NCI-H1930 (cell line): ENCODE measurements at places on chromosomes 7 and 10.
A peak's percentile ranks its signal among the peaks of the same experiment; 100 is the strongest.

- DNase-seq = no peak
These were observed 130.5 kb downstream of the GRK5 start for GRCh38 chr10:119337796-119338432.

GRCh38 chr10:123635745-123636144 is 30.4 kb upstream of the GPR26 start:
- DNase-seq = no peak

DNA sequence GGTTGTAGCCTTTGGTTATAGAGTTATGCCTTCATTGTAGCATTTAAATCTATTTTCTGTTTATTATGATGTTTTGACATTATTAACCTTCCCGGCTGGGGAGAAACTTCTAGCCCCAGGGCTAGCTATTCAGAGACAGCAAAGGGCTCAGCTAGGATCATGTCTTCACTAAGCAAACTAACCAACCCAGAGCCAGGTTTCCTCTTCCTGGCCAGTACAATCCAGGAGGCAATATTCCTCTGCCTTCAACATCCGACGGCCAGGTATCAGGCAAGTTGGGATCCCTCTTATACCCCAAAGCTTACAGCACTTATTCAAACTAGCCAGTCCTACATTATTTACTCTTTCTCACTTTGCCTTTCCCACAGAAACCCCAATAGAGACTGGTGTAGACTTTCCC is 1060.7 kb upstream of the GHITM start:
- no peak for DNase-seq

DNA sequence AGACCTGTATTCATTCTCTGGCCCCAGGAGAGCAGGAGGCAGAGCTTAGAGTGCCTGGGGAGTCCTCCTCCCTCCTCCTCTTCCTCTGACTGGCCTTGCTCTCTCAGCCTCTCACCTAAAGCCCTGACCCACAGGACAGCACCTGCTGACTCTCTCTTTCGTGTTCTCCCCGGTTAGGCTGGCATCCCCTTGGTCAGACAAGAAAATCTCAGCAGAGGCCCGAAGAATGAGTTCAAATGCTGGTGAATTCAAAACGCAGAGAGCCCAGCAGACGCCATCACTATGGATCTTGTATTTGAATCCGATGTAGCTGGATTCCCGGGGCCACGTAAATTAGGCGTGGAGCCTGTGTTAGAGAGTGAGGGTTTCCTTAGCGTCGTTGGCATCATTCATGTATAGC is 255.3 kb downstream of the KLF6 start:
- DNase-seq = no peak

GRCh38 chr7:151173386-151174245 is 6.1 kb upstream of the GBX1 start:
- no peak for DNase-seq

DNA sequence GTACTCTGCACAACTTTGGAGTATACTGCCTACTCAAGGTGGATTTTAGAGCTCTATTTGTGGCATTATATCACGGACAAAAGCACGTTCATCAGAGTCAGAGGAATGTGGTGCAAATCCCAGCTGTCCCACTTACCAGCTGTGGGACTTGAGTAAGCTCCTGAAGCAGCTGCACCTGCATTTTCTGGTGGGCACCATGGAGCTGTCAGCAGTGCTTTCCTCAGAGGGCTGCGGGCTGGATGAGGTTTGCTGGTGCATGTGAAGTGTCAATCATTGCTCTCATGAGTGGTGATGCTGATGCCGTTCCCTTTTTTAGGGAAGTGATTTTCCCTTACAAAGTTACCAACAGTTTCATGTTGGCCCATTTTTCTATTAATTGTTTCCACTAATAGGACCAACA is 53.4 kb downstream of the EGFR start:
- no peak for DNase-seq

GRCh38 chr7:103148131-103148993 is 537 bp downstream of the NAPEPLD start:
- no peak for DNase-seq

DNA sequence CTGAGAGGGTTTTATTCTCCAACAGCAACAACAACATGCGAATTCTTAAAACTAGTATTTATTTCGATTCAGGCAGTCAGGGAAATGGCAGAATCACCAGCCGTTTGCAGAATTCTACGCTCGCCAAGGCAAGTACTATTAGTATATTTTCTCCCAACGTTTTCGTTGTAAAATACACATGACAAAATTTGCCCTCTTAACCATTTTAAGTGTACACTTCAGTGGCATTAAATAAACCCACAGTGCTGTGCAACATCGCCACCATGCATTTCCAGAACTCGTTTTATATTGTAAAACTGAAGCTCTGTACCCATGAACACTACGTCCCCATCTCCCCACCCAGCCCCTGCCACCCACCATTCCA is 10.8 kb downstream of the EN2 start:
- no peak for DNase-seq

DNA sequence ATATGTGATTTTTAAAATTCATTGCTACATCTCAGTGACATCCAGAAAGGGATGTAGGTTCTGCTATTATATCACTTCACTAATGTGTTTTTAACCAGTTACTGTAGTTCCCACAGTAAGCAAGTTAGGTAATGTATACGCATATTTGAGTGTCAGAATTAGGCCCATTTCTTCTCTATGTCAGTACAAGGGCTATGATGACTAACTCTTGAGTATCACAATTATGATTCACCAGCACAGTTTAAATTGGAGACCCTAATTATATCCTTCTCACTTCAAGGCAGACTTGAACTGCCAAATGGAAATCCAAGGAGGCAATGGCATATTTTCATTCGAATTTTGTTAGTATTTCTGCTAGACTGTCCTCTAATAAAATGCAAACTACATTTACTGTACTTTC is 23.6 kb downstream of the BZW2 start:
- DNase-seq = no peak

DNA sequence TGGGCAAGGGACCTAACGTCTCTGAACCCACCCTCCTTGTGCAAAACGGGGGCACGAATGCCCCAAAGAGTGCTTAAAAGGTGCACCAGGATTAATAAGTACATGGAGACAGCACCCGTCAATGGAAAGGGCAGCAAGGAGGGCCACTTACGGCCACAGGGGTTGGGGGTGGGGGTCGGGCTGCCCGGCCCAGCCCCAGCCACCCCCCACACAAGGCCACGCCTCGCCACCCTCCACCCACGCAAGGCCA is 213.4 kb downstream of the MAD1L1 start:
- DNase-seq = no peak

GRCh38 chr10:79111427-79111826 is 42.7 kb downstream of the ZMIZ1 start:
- no peak for DNase-seq

DNA sequence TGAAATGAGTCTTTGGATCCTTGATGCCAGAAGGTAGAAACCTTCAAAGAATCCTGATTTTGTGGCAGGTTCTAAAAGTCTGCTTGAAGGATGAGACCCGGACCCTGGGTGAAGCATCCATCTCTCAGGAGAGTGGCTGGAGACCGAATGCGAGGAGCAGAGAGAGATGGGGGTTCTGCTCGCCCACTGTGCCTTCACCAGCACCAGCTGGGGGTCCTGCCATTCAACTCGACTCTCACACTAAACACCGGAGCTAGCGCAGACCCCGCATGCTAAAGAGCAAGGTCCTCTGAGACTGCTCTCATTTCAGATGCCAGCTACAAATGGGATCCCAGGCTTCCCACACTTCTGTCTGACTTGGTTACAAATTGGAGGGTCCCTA is 218.4 kb downstream of the GLRX3 start:
- no peak for DNase-seq

- no peak for DNase-seq
These were observed 147.9 kb upstream of the PDE1C start for GRCh38 chr7:32218154-32218467.

- DNase-seq = no peak
These were observed 23.6 kb upstream of the ADCYAP1R1 start for GRCh38 chr7:31028417-31028992.

- DNase-seq = no peak
These were observed 52.8 kb downstream of the CPEB3 start for GRCh38 chr10:92238054-92238585.

- DNase-seq = no peak
These were observed 61.8 kb downstream of the EEPD1 start for GRCh38 chr7:36214608-36215456.

DNA sequence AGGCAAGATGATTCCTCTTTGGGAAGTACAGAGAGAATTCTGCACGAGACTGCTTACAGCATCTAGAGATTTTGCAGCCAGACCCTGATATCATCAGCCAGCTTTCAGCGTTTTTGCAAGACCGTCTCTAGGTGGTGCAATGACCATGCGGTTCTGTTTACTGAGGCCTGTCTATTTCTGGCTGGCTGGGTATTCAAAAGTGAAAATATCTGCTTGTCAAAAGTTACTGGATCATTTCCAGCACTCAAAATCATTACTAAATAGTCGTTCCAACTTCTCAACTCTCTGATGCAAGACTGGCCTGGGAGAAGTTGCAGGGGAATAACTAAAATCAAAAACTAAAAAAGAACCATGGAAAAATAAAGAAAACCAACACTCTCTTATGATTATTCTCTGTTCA is 240.1 kb downstream of the ELMO1 start:
- DNase-seq = peak; percentile 34

GRCh38 chr10:29691564-29692072 is 56.8 kb upstream of the SVIL start:
- DNase-seq = no peak

DNA sequence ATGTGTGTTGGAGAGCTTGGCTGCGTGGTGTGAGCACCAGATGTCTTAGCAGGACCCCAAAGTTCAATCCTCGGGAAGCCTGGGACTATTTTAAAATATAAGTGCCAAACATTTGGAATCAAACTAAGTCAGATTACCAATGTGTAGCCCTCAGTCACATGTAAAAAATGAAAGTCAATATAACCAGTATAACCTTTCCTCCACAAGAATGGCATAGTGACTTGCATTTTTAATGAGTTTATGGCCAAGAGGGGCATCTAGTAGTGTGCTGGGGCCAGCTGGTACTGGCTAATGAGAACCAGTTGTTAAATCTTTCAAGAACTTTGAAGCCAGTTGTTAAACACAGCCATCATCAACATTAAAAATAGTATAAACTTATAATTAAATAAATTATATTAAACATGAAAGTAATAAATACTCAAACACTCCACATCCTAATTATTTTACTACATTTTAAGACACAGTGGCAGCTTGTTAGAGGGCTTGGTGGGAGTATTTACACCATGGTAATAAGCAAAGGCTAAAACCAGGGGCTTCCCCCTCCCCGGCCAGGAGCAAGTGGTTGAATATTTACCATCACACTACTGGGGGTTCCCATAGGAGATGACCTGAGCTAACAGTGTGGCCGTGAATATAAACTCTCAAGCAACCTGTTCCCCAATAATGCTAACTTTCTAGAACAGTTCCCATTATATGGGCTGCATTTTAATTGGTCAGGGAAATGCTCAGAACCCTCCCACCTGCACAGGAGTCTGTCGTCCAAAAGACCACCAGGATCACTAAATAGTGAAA is 7.9 kb upstream of the FAM170B start:
- no peak for DNase-seq

DNA sequence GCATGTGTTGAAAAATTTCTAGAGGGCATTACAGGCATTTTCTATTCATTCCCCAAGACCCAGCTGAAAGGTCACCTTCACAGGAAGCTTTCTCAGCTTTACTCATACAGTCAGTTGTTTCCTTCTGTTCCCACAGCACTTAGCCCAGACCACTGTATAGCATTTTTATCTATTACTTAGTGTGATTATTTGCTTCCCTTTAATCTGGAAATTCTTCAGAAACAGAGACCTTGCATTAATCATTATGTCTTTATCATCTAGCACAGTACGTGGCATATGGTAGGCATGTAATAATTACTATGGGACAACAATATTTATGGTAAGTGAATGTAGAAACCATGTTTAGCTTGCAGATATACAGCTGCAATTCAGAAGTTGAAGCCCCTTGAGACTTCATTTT is 38.2 kb upstream of the CDK6 start:
- no peak for DNase-seq

GRCh38 chr10:12350167-12350872 is 973 bp downstream of the CAMK1D start:
- no peak for DNase-seq

GRCh38 chr7:30503274-30504212 is 1.1 kb downstream of the GGCT start:
- DNase-seq = no peak

- DNase-seq = no peak
These were observed 174.0 kb upstream of the TPK1 start for GRCh38 chr7:145009876-145010275.

DNA sequence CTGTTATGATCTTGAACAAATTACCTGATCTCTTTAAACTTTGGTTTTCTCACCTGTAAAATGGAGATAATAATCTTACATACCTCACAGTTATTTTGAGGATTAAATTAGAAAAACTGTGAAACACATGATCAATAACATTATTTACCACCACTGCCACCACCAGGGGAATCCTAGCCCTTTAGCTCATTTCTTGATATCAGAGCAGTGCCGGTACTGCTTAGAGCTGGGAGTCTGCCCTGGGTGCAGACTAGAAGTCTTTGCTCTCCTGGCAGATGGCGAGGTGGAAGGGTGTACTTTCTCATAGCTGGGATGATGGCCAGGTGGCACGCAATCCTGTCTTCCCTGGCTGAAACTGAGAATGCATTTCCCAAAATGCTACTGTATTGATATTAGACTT is 12.7 kb upstream of the EFCAB10 start:
- no peak for DNase-seq

GRCh38 chr10:114708717-114709335 is 50.8 kb upstream of the ABLIM1 start:
- DNase-seq = no peak

DNA sequence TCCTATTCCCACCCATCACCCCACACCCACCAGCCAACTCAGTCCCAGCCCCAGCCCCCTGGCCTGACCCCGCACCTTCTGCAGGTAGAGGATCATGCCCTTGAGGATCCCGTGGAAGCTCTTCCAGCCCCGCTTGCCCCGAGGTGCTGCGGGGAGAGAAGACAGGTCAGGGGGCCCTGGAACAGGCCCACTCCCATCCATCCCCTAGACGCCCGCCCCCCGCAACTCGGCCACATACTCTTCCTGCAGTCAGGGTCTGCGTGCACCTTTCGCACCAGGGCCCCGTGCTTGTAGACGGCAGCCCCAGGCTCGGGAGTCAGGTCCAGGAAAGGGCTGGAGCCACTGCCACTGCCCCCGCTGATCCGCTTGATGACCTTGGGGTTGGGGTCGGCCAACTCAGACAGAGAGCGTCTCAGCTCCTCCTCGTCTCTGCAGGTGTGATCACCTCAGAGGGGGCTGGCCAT is 9.6 kb downstream of the NFKB2 start:
- no peak for DNase-seq
